ENCODE measurements at places on chromosomes 4 and X. TPM values are rescaled to one million over a fixed set of nuclear protein-coding genes. Genes with fewer than 3 reads are reported as not detected.

The XAGE5 gene
- total RNA-seq = not detected

The IDUA gene
- total RNA-seq = 2.4 TPM

The NPNT gene
- not detected for total RNA-seq

The KCND1 gene
- not detected for total RNA-seq

The TMPRSS11B gene
- not detected for total RNA-seq

The AFAP1 gene
- 33.1 TPM for total RNA-seq

The IL13RA1 gene
- 52.3 TPM for total RNA-seq

The CYSLTR1 gene
- total RNA-seq = 0.63 TPM

The TMPRSS11D gene
- not detected for total RNA-seq

The AFM gene
- total RNA-seq = not detected

The RNF212 gene
- not detected for total RNA-seq

The CLIC2 gene
- 0.08 TPM for total RNA-seq

GRCh38 chr4:26345565-26345938 lies 24.7 kb downstream of the RBPJ start:
- no peak overlapping the region for H3K4me3 ChIP-seq
- H3K27ac ChIP-seq = no peak overlapping the region
- DNase-seq = no peak
- H3K36me3 ChIP-seq = no peaks in the 10 kb centered on the region

DNA sequence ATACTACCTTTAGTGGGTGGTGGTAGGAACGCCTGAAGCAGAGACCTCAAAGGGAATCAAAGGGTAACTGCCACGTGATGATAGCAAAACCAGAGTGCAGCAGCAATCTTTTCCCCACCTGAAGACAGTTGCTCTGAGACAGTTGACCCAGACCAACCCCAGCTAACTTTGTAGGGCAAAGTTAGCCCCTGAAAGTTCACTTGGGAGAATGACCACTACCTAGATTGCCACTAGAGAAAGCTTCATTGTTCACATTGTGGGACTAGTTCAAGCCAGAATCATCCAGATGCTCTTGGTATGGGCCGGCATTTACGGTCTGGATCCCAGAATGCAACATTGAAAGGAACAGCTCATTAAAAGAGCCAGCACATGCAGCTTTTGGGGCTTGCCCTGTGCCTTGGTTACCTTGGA lies 4.1 kb downstream of the SEPTIN6 start:
- no peaks in the 10 kb centered on the region for H3K27me3 ChIP-seq
- H3K4me3 ChIP-seq = no peak overlapping the region
- no peak for DNase-seq
- no peaks in the 10 kb centered on the region for H3K36me3 ChIP-seq
- peaks cover 4% of the 10 kb centered on the region for H3K4me1 ChIP-seq

- H3K36me3 ChIP-seq = peaks cover 53% of the 10 kb centered on the region
- H3K27ac ChIP-seq = peak overlapping the region; percentile 89
- DNase-seq = no peak
- H3K4me3 ChIP-seq = no peak overlapping the region
- H3K4me1 ChIP-seq = peaks cover 33% of the 10 kb centered on the region
- no peaks in the 10 kb centered on the region for H3K27me3 ChIP-seq
Observed at GRCh38 chr4:7828793-7829301, 110.8 kb downstream of the AFAP1 start.

DNA sequence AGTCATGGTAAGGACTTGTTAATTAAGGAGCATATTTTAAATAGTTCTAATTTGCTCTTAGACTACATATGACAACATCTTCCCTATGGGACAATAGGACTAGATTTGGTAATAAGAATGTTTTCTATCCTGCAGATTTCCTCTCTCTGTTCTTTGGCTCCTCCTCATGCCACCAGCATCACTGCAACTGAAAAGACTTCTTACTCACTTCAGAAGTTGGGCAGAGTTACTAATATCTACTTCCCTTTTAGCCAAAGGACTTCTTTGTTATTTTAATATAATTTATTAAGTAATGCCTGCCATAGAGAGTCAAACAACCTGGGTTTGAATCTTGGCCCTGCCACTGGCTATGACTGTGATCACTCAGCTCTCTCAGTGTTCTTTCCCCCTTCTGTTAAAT lies 16.4 kb downstream of the MMAA start:
- no peak overlapping the region for H3K27ac ChIP-seq
- no peak for DNase-seq
- H3K27me3 ChIP-seq = no peaks in the 10 kb centered on the region
- no peaks in the 10 kb centered on the region for H3K36me3 ChIP-seq
- H3K4me1 ChIP-seq = peaks cover 28% of the 10 kb centered on the region
- H3K4me3 ChIP-seq = no peak overlapping the region

- no peak for DNase-seq
- H3K27ac ChIP-seq = no peak overlapping the region
- H3K4me3 ChIP-seq = no peak overlapping the region
Observed at GRCh38 chr4:136575146-136575545, 957.1 kb downstream of the PCDH18 start.

- no peaks in the 10 kb centered on the region for H3K27me3 ChIP-seq
- no peak for DNase-seq
- no peak overlapping the region for H3K27ac ChIP-seq
- H3K36me3 ChIP-seq = no peaks in the 10 kb centered on the region
Observed at GRCh38 chr4:42445038-42445437, 47.8 kb downstream of the SHISA3 start.

GRCh38 chr4:6907658-6908191 lies 1.9 kb upstream of the TBC1D14 start:
- no peaks in the 10 kb centered on the region for H3K27me3 ChIP-seq
- H3K4me1 ChIP-seq = peaks cover 4% of the 10 kb centered on the region
- H3K27ac ChIP-seq = no peak overlapping the region
- no peaks in the 10 kb centered on the region for H3K36me3 ChIP-seq
- no peak overlapping the region for H3K4me3 ChIP-seq

DNA sequence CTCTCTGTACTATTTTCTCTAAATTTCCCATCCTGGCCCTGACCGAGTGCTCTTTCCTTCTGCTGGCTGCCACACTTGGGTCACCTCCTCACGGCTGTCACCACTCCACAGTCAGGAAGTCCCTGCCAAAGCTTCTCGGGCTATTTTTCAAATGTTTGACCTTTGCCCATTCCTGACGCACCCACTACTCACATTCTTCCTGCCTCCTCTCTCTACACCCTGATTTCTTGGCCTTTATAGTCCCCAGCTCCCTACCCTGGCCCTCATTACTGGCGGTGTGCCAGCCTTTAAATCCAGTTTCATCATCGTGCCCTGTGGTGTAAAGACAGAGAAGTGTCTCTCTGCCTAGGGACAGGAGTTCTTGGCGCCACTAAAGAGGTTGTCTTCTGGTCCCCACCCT lies 46.4 kb upstream of the GATB start:
- no peaks in the 10 kb centered on the region for H3K27me3 ChIP-seq
- peaks cover 15% of the 10 kb centered on the region for H3K4me1 ChIP-seq
- H3K36me3 ChIP-seq = no peaks in the 10 kb centered on the region
- H3K27ac ChIP-seq = peak overlapping the region; percentile 62
- H3K4me3 ChIP-seq = no peak overlapping the region
- DNase-seq = no peak

GRCh38 chr4:101813604-101814003 lies 23.1 kb downstream of the BANK1 start:
- H3K4me1 ChIP-seq = peaks cover 6% of the 10 kb centered on the region

- no peak overlapping the region for H3K4me3 ChIP-seq
- H3K27me3 ChIP-seq = no peaks in the 10 kb centered on the region
- H3K27ac ChIP-seq = no peak overlapping the region
- no peaks in the 10 kb centered on the region for H3K4me1 ChIP-seq
- DNase-seq = peak; percentile 7
Observed at GRCh38 chr4:46844325-46844917, 64.6 kb downstream of the COX7B2 start.

DNA sequence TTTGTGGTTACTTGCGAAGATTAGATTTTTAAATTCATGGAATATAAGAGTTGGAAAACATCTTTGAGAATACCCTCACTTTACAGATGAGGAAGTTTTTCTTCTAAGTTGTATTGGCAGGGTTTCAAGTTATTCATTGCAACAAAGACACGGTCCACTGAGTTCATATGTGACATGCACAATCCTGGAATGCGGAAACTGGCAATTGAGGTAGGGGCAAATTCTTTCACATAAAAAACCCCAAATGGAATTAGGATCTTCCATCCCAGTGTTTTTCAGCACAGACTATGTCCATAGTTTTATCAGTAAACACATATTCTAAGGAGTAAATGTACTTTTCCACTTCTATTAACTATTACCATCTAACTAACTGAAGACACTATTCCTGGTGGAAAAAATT lies 81.8 kb upstream of the NAP1L5 start:
- peak overlapping the region; percentile 87 for H3K27ac ChIP-seq
- no peak overlapping the region for H3K4me3 ChIP-seq
- no peaks in the 10 kb centered on the region for H3K36me3 ChIP-seq
- H3K27me3 ChIP-seq = no peaks in the 10 kb centered on the region
- H3K4me1 ChIP-seq = peaks cover 16% of the 10 kb centered on the region

DNA sequence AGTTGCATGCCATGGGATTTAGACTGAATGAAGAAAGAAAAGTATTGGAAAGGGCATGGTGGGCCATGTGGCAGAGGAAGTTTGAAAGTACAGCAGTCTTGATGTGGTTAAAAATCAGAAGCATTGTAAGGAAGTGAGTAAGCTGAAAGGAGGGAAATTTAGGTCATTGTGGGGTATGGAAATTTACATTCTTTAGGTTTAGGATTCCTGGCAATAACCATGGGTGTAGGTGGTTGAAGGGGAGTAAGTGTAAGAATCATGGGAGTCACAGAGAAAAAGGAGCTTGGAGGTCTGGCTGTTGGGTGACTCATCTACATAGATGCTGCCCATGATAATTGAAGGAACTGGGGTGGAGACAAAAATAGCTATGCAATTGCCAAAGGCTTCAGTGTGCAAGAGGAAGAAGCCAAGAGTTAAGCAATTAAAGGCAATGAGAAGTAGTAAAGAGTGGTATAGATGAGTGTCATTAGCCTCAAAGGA lies 243.8 kb upstream of the LDB2 start:
- peak; percentile 96 for DNase-seq
- H3K27ac ChIP-seq = peak overlapping the region; percentile 71
- H3K27me3 ChIP-seq = no peaks in the 10 kb centered on the region
- peaks cover 35% of the 10 kb centered on the region for H3K4me1 ChIP-seq
- no peaks in the 10 kb centered on the region for H3K36me3 ChIP-seq
- H3K4me3 ChIP-seq = no peak overlapping the region

DNA sequence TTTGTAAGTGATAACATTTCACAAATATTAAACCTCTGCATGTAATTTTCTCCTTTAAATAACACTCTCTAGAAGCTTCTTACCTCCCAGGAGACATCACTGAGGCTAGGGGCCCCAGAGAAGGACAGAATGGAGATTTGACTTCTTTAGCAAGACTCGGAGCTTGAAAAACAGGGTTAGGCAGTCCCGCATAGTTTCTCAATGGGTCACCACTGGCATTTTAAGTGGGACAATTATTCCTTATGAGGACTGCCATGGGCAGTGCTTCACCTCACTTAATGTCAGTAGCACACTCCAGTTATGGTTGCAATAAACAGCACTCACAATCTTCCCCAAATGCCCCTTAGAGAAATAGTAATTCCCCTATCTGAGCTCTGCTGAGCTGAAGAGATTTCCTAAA lies 66.7 kb upstream of the NOCT start:
- peaks cover 6% of the 10 kb centered on the region for H3K4me1 ChIP-seq
- no peak for DNase-seq

GRCh38 chr4:5398056-5398455 lies 310.3 kb downstream of the EVC2 start:
- no peak overlapping the region for H3K27ac ChIP-seq
- H3K36me3 ChIP-seq = no peaks in the 10 kb centered on the region
- no peak for DNase-seq
- no peaks in the 10 kb centered on the region for H3K4me1 ChIP-seq

- H3K4me3 ChIP-seq = no peak overlapping the region
- no peak for DNase-seq
- H3K4me1 ChIP-seq = no peaks in the 10 kb centered on the region
- no peaks in the 10 kb centered on the region for H3K36me3 ChIP-seq
Observed at GRCh38 chr4:8939160-8939839, 67.7 kb upstream of the HMX1 start.

DNA sequence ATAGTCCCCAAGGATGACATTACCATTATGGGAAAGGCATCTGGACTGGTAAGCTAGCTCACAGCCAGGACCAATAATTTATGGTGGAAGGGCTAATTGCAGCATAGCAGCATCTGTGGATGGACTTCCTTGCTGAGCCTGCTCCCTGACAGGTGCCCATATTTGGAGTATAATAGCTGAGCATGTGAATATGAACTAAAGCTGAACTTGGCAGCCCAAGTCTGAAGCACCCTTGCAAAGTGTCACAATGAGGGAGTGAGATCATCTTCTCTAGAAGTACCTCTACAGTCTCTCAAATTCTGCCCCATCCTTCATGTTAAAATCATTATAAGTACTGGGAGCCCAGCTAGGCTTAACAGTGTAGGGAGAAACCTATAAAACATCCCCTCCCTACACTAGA lies 128.2 kb upstream of the INPP4B start:
- H3K4me3 ChIP-seq = no peak overlapping the region
- H3K4me1 ChIP-seq = no peaks in the 10 kb centered on the region
- H3K27me3 ChIP-seq = no peaks in the 10 kb centered on the region
- H3K27ac ChIP-seq = no peak overlapping the region
- DNase-seq = no peak

- H3K36me3 ChIP-seq = peaks cover 5% of the 10 kb centered on the region
- H3K27me3 ChIP-seq = no peaks in the 10 kb centered on the region
- H3K27ac ChIP-seq = no peak overlapping the region
- DNase-seq = no peak
- no peaks in the 10 kb centered on the region for H3K4me1 ChIP-seq
Observed at GRCh38 chrX:129825746-129826505, 17.8 kb downstream of the ZDHHC9 start.

- no peaks in the 10 kb centered on the region for H3K27me3 ChIP-seq
- no peaks in the 10 kb centered on the region for H3K4me1 ChIP-seq
- H3K4me3 ChIP-seq = no peak overlapping the region
Observed at GRCh38 chrX:52140020-52140419, 44.7 kb upstream of the MAGED4 start.

DNA sequence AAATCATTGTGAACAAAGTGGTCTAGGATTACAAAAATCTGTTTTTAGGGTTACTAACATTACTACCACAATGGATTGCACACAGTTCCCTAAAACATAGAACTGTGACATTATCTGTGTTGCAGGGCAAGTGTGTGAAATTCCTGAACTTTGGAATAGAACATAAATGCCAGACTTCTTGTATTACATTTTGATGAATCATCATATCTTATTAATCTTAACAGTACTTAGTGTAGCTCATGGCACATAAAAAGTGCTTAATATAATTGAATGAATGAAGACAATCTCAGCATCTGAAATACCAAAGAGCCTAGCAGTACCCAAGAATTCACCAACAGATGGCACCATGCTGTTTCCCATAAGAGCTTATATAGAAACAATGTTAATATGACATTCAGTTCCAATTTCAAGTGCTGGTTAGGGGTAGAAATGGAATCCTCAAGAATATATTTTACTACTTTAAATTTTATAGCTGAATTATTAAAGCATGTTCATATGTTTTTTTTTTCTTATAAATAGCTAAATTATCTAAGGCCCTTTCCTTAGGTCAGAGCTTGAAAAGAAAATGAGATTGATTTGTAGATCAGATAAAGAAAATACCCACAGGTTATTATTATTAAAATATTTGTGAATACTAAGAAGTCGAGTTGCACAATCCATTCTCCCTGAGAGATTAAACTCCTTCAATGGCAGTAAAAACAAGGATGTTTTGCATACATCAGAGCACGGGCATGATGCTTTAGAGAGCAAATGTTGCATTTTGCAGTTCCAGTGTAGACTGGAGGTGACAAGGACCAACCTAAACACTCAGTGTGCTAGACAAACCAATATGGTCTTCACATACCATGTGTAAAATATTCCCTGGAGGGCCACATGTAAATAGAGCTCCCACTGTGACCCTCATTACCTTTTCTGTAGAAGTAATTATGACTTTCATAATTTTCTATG lies 25.7 kb upstream of the SHISA3 start:
- H3K27me3 ChIP-seq = no peaks in the 10 kb centered on the region
- H3K36me3 ChIP-seq = no peaks in the 10 kb centered on the region
- no peak overlapping the region for H3K4me3 ChIP-seq
- no peaks in the 10 kb centered on the region for H3K4me1 ChIP-seq
- DNase-seq = no peak
- H3K27ac ChIP-seq = no peak overlapping the region

Data from SJSA1 (cell line).